ENCODE measurements at places on chromosomes 2 and 18.

GRCh38 chr18:36534154-36534688 lies 236.7 kb downstream of the FHOD3 start:
- no peak for DNase-seq

GRCh38 chr2:151657667-151658076 lies 76.6 kb downstream of the NEB start:
- no peak for DNase-seq

DNA sequence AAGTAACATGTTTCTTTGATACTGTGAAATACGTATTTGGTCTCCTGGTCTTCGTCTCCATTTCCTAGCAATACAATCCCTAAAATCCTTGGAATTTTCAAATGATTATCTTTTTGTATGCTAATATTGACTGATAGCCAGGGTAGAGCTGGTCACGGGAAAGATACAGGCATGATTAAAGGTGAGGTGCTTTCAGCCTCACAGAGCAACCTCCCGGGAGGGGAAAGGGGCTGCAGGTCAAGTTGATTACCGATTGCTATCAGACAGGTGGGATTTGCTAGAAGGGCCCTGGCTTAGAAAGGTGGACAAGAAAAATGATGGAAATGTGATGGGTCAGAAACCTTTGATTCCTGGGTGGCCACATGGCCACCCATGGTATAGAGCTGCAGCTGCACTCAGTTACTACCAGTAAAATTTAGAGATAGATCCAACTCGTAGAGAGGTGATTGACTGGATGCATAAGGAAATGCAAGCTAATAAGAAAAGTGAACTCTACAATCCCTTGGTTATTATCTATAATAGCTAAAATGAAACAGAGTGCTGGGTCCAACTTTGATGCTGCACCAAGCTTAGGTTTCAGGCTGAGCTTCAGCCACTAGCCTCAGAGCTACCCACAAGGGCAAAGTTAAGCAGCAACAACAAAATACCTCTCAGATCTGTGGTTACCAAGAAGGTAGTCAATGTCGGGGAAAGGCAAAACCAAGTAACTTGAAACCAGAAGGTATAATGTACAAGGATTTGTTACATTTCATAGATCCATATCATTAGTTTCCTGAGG lies 15.3 kb downstream of the YPEL5 start:
- DNase-seq: no peak

- no peak for DNase-seq
Observed at GRCh38 chr2:157990173-157990572, 111.5 kb upstream of the UPP2 start.

DNA sequence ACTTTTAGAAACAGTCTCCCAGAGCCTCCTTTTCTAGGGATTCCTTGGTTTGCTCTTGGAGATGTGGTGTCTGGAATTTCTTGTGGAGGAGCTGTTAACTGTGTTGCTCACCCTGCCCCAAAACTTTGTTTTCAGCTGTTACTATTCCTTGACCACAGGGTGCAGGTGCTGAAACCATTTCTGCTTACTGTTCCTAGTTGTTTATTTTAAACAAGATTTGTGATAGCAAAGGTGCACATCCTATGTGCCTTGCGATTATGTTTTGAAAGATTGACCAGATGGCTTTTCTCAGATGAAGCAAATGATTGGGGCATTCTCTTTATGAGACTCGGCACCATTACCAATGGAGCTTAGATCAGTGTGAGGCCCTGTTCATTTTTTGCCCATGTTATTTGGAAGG lies 111.2 kb downstream of the RAB3GAP1 start:
- no peak for DNase-seq

DNA sequence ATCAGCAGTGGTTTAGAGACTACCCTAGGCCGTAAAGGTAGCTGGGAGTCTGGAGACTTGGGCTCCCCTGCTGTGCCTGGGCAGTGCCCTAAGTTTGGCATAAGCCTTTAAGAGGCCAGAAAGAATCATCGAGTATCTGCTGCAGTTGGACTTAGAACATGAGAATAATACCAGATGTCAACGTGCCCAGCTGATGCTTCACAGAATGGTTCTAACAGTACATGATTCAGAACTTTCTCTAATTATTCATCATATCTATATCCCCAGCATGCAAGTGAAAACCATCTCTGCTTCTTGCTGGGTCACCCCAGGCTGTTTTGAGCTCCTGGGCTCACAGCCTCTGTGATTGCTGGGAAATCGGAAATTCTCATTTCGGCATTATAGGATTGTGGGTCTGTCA lies 118.1 kb downstream of the NCK2 start:
- DNase-seq: no peak

DNA sequence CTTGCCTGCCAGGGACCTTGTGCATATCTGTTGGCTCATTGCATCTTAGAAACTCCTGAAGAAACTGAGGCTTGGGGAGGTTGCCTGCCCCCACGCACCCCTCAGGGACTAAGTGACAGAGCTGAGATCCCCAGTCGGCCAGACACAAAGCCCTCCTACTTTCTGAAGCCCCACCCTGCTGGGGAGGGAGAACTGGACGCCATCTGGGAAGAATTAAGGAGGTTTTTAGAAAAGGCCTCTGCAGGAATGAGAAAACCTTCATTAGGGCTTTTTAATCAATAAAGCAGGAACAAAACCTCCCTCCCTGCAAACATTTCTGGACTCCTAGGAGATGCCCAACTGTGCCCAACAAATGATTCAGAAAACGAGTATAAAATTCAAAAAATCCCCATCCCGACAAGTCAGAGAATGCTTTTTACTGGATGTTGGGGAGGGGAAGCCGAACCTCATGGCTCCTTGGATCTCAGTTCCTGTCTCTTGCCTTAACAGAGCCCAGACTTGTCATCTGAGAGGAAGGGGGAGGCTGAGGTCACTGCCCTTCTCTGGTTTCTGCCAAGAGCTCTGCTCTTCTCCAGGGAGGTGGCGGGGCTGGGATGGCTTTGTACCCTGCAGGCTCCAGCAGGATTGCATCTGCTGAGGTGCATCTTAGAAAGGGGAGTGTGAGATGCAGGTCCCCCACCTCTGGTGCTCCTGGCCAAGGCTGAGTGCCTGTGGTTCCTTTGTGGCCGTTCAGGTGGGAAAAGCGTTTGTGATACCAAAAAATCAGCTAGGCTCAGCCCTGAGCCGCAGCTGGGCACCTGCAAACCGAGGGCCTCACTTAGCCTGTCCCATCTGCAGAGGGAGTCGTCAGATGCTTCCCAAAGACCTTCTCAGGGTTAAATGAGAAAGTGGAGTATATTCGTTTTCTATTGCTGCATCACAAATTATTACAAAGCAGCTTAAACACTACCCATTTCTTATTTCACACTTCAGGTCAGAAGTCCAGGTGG lies 142.4 kb downstream of the ZFP36L2 start:
- no peak for DNase-seq

DNA sequence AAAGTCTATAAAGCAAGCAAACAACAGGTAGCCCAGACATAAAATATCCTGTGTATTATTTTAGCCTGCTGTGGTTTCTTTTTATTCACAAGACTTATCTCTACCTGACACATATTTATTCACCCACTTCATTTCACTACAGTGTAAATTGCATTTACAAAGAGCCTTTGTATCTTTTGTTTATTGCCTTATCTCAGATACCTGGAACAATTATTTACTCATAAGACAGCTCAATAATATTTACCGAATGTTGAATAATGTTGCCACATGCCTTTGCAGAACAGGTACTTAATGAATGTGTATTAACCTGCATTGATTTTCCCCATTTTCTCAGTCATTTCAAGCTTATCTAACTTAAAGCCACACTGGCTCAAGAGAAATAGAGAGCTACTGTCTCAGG lies 603.6 kb downstream of the FBXO15 start:
- no peak for DNase-seq

- no peak for DNase-seq
Observed at GRCh38 chr2:61816480-61817355, 37.1 kb downstream of the FAM161A start.

DNA sequence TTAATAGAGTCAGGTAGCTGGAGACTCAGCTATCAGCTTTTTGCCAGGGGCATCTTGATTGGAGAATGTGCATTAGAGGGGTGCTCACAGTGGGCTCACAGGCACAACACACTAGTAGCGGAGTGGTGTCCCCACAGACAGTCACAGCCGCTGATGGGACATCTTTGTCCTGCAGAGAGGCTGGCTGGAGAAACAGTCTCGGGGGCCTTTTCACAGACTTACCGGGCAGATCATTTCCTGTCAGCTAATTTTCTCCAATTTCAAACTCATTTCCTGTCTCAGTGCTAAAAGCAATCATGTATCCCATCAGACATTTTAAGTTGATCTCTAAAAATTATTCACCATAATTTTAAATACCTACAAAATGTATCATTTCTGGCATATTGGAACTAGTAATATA lies 562.6 kb downstream of the DCDC2C start:
- DNase-seq: no peak
